ENCODE measurements at places on chromosomes 11 and 22. TPM values are rescaled to one million over a fixed set of nuclear protein-coding genes. Genes with fewer than 3 reads are reported as not detected.

Gene AKIP1
- polyA plus RNA-seq = 15.0 TPM

GRCh38 chr11:79129702-79130101, 311.1 kb downstream of the TENM4 start:
- DNase-seq = no peak

Gene FAT3
- 0.73 TPM for polyA plus RNA-seq

GRCh38 chr22:17120281-17120680, 879 bp downstream of the TMEM121B start:
- peak; percentile 29 for DNase-seq

DNA sequence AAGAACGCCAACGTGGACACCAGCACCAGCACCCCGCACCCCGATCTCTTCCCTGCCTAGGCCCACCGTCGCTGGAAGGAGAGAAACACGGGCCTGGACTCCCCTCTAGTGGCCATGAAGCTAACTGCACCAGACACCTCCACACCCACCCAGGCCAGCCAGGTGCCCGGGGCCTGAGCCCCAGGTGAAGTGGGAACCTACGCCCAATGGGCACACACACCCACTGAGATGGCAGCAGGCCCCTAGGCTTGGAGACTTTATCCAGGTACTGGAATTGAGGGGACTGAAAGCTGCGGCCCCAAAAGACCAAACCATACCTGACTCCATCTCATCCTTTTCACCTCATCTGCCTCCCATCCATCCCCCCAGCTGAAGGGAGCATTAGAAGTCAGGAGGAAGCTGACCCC, 81.0 kb downstream of the BUD13 start:
- no peak for DNase-seq
